ENCODE measurements at places on chromosomes 12 and 14.

DNA sequence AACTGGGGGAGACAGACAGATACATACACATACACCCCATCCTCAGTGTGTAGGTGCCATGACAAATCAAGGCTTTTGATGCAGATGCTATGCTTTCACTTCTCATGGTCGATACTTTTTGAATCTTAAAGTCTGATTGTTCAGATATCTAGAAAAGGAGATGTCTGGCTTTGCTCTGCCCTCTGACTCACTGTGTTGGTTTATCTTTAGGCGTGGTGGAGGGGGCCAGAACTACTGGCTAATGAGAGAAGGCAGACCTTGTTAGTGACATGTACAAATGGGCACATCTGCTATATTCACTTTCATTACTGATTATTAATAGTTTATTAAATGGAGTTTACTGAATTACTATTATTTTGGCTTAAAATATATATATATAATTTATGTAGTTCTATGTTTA, 444.3 kb upstream of the RGS6 start:
- DNase-seq: no peak

- no peak for DNase-seq
Observed at GRCh38 chr14:61106959-61107641, 126.1 kb downstream of the SLC38A6 start.

- DNase-seq: no peak
Observed at GRCh38 chr14:89283327-89284060, 133.5 kb downstream of the FOXN3 start.

DNA sequence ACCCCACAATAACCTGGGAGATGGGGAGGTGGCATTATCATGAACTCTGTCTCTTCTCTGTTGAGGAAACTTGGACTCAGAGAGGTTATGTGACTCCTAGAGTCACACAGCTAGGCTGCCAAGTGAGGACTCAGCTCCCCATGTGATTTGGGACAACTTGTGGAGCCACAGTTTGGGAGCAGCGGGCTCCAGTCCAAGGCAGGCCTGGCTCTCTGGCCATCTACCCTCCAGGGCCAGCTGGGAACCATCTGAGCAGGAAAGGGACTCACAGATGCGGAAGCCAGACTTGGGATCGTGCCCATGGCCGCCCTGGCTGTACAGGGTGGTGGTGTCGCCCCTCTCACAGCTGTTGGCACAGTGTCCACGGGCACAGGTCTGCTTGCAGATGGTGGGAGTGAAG, 59.1 kb downstream of the ISCA2 start:
- DNase-seq: no peak
